ENCODE measurements at places on chromosomes 2 and 18.

DNA sequence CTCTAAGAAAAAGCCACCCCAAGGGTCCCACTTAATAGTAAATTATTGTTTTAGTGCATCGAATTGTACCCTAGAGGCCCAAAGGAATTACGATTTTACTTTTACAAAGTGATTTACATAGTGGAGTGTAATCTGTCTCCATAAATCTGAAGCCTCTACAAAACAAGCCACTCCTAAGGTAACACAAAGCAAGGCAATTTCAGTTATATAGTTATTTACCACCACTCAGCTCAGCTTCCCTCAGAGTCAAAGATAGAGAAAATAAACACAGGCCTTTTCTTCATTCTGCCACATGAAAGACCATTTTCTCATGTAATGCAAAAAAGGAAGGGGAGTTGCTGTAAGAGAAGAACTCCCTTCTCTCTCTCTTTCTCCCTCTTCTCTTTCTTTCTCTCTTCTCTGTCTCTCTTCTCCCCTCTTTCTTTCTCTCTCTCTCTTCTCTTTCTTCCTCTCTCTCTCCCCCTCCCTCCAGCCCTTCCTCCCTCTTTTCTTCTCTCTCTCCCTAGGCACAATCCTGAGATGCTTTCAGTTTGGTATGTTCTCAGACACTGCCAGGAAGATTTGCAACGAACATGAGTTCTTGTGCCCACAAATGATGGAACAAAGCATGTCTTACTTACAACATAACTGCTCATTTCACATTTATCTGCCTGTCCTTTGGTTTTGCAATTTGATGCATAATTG, 264.5 kb downstream of the BCL2 start:
- DNase-seq = no peak

DNA sequence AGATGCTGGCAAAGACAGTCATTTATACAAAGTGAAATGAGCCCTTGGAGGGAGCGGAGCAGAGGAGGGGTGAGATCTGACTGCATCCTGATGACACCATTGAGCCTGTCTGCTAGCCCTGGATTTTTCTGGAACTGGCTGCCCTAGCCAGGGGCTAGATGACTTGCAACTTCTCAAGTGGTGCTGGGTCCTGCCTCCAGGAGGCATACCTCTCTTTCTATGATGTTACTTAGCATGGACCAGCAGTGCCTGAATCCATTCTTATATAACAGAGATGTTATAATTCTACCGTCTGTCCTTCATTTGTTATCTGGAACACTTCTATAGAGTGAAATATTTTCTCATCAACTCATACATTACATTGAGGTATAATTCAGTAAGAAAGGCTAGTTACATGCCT, 8.5 kb upstream of the TWIST2 start:
- DNase-seq = no peak

DNA sequence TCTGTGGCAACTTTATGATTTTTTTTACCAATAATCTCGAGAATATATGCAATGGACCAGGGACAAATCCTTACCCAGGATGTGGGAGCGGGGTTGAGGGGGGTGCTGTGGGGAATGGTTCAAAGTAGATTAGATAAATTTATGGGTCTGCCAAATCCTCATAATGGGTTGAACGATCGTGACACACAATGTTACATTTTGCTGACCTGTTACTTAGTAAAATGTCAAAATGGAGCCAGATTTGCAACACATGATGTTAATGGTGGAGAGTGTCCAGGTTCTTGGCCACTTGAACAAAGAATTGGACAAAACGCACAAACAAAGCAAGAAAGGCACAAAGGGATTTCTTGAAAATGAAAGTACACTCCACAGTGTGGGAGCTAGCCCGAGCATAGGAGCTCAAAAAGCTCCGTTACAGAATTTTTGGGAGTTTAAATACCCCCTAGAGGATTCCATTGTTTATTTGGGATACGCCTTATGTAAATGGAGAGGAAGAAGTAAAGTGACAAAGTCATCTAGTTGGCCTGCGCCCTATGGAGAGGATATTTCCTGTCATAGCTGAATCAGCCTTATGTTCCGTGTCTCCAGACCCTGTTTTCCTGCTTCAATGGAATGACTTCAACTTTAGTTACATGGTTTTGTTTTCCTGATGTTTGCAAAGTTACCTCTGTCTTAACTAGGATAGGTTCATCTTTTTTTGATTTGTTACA, 776.0 kb downstream of the DCC start:
- DNase-seq = no peak

GRCh38 chr2:39516347-39517101, 79.4 kb upstream of the MAP4K3 start:
- DNase-seq = no peak

- DNase-seq = no peak
Measured at GRCh38 chr2:9897331-9897737, 54.1 kb downstream of the TAF1B start.

DNA sequence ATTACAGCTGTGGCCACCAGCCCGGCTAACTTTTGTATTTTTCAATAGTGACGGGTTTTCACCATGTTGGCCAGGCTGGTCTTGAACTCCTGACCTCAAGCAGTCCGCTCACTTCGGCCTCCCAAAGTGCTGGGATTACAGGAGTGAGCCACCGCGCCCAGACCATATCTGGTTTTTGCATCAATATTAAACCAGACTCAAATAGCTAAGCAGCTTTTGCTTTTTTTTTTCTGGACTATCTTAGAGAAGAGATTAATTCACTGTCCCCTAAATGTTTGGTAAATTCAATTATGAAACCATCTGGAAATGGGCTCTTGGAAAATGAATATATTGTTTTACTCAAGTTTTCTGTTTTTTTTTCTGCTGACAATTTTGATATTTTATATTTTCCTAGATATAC, 183.7 kb downstream of the DOK6 start:
- DNase-seq = no peak

DNA sequence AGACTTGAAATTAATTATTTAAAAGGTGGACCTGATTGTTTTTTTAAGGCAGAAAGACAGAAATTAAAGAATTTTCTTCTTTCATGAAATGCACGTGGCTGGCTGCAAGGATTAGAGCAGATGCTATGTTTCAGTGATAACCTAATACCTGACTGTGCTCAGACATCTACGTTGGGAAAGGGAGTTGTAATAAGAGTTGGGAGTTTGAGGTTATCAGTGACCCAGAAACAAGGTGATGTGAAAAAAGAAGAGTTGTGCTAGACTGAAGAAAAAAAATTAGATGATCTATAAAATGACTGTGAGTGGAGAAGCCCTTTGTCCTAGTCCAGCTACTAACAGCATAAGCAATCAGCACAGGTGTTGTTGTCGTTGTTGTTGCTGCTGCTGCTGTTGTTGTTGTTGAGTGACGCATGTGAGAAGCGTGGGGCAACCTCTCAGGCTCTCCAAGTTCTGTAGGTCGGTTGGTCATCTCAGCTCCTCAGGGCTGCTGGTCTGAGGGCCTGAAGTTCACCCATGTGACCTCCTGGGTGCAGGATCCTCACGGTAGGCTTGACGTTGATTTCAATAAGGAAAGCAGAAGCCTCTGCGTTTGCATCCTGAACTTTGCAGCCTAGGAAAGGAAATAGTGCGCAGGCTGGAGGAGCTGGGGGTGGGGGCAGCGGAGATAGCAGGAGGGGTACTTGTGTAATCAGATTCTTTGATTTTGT, 7.6 kb downstream of the POU3F3 start:
- DNase-seq = no peak

DNA sequence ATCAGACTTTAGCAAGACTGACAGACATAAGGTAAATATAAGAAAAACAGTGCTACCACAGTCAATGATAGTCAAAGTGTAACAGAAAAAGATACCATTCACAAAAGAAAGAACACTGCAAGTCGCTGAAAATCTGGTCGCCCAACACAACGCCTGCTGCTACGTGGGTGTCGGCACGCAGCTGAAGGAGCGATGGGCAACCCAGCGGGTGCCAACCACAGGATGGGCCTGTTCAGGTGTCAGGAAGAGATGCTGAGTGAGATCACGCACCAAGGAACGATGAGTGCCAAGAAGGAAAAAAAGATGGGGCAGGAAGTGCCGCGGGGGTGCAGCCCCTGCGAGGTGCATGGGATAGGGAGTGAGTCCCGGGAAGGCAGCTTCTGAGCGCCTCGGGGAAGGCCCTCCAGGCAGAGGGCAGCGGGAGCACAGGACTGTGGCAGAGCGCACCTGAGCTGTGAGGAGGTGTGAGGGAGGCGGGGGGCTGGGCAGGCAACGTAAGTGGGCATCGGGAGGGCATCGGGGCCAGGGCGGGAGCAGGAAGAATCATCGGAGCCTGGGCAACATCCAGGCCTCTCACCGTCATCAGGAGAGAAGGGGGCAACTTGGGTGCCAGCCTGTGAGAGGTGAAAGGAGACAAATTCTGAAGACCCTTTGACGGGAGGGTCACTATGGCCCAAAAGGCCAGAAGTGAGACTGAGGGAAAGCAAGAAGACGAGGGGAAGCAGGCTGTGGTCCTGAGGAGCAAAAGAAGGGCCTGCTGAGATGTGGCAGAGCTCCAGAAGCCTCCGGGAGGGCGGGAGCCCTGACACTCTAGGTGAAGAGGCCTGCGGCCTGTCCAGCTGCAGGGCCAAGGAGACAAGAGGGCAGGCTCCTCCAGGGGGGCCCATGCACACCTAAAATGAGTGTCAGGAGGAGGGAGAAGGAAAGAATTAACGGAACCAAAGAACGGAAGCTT, 14.8 kb upstream of the MTERF4 start:
- DNase-seq = peak; percentile 34

DNA sequence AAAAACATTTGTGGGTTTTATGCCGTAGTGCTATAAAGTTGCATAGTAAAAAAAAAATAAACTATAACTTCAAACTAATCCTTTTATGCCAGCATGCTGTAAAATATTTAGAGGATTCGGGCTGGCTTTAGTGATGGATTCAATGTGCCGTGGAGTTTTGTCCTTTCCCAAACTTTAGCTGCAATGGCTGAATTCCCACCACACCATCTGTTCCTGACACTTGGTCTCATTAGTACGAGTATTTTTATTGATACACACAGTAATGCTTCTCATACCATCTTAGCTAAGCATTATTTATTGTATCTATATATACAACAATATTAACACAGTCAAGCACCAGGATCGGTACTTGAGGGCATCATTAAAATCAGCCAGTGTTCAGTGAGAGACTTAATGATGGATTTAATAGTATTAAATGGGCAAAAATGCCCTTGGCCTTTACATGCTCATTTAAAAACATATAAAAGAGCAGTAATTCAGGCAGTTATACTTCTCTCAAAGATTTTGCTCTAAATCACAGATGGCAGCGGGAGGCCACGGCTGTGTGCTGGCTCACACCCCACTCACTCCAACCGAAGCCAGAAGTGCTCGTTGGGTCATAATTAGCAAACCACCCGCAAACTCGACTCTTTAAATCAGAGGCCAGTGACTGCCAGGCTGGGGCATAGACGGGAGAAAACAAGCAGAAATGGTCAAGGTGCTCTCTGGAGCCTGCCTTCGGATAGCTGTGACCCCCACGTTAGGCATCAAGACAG, 297.0 kb upstream of the REV1 start:
- no peak for DNase-seq

GRCh38 chr2:148926981-148927401, 52.0 kb downstream of the KIF5C start:
- DNase-seq = no peak

DNA sequence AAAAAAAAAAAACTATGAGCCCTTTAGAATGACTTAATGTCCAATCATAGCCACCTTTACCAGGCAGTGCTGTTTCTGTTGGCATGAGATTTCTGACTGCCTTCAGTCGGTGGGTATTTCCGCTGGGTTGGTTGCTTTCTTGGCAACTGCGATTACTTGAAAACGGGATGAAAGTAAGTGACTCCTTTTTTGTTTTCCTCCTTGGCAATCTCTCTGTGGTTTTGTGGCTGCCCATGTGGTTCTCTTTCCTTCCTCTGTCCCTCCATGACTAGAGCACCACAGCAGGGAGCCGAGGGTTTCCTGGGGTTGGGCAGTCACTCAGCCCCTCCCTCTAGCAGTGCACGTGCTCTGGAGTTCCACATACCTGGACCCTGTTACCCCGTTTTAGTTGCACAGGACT, 112.1 kb downstream of the KLHL29 start:
- DNase-seq = no peak

All from left forelimb (tissue), 1 donor.